ENCODE measurements at places on chromosomes 4 and X.

GRCh38 chrX:46912098-46912602, at the start of gene JADE3:
TSS of gene JADE3 (plus strand) at chrX:46912421. CDS start at chrX:46984895, 72,474 bp downstream.
- peak; percentile 65 for DNase-seq

GRCh38 chrX:41686788-41687187, 2.0 kb upstream of the GPR34 start:
- no peak for DNase-seq

DNA sequence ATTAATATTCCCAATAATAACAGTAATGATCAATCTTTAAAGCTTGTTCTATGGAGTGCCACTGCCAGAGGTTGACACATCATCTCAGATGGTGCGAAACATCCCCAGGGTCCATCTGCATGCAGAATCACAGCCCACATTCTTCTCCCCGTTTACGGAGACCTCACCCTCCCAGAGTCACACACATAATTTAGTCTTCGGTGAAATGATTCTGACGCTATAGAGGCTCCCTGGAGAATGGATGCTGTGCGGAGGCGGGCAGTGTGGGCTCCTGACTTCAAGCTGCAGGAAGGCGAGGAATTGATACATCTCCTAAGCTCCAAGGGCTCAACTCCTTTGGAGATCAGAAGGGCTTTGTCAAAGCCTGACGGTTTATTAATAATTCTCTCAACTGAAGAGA, 11.0 kb upstream of the ARHGAP36 start:
- no peak for DNase-seq

DNA sequence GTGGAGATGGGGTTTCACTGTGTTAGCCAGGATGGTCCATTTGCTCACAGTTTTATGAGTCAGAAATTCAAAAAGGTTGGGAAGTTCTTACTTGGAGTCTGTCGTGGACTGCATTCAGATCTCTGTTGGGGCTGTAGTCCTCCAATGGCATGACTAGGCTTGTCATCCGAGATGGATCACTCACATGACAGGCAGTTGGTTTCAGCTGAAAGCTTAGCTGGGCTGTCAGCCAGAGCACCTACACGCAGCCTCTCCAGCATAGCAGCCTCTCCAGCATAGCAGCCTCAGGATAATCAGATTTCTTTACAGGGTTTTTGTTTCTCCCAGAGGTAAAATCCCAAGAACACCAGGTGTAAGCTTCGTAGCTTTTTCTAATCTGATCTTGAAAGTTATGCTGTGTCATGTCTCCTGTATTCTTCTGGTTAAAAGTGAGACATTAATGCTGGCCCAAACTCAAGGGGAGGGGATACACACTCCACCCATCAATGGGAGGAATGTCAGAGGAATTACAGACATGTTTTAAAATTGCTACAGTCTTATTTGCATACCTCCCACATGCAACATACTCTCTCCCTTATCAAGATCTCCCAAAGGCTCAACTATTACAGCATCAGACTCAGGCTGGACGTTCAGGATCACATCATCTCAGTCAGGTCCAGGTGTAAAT, 31.6 kb upstream of the SOD3 start:
- no peak for DNase-seq

- DNase-seq: no peak
These were observed 56.6 kb upstream of the TNIP3 start for GRCh38 chr4:121220698-121221097.
